ENCODE measurements at places on chromosomes 1 and 21.

GRCh38 chr21:20971296-20971921 is 26.8 kb upstream of the NCAM2 start:
- no peak for DNase-seq

DNA sequence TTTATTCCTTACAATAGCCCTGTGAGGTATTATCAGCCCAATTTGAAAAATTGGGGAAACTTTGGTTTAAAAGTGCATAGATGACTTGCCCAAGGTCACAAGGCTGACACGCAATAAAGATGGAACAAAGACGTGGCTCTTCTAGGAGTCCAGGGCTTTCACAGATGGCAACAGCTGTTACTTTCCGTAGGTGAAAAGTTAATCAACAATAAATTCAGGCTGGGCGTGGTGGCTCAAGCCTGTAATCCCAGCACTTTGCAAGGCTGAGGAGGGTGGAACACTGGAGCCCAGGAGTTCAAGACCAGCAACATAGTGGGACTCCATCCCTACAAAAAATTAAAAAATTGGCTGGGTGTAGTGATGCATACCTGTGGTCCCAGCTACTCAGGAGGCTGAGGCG is 87.8 kb upstream of the ATF3 start:
- DNase-seq = no peak

GRCh38 chr1:30264672-30265025 is 458.7 kb downstream of the MATN1 start:
- DNase-seq = no peak

DNA sequence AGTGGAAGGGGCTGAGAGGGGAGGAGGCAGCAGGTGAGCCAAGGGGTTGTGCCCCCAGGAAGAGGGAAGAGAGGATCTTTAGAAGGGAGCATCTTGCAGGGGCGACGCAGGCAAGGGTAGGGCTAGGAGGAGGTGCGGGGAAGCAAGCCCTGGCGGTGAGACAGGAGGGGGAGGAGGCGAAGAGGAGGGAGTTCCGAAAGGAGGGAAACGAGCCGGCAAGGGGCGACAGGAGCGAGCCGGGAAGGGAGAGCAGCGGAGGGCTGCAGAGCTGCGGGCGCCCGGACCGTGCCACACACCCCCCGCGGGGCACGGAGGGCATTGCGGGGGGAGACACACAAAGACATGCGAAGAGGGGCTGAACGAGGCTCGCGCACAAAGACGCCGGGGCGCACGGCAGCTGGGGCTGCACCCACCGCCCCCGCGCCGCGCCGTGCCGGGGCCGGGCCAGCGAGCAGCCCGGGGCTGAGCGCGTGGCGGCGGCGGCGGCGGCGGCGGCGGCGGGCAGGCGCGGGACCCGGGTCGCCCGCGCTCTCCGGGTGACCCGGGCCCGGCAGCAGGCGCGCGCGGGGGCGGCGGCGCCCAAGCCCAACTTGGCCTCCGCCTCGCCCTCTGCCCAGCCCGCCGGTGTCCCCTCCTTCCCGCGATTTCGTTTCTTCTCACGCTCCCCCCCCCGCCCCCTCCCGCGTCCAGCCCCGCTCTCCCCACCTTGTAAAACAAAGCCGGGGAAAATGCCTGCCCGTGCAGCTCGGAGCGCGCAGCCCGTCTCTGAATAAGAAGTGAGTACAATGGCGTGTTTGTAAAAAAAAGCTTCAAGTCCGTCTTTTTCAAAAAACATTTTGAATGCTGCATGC is at the start of gene KCNK2:
Gene KCNK2 (plus strand): TSS at position 206 of the 851 bp plus-strand sequence. CDS start 649 bp downstream, outside the sequence.
- no peak for DNase-seq

DNA sequence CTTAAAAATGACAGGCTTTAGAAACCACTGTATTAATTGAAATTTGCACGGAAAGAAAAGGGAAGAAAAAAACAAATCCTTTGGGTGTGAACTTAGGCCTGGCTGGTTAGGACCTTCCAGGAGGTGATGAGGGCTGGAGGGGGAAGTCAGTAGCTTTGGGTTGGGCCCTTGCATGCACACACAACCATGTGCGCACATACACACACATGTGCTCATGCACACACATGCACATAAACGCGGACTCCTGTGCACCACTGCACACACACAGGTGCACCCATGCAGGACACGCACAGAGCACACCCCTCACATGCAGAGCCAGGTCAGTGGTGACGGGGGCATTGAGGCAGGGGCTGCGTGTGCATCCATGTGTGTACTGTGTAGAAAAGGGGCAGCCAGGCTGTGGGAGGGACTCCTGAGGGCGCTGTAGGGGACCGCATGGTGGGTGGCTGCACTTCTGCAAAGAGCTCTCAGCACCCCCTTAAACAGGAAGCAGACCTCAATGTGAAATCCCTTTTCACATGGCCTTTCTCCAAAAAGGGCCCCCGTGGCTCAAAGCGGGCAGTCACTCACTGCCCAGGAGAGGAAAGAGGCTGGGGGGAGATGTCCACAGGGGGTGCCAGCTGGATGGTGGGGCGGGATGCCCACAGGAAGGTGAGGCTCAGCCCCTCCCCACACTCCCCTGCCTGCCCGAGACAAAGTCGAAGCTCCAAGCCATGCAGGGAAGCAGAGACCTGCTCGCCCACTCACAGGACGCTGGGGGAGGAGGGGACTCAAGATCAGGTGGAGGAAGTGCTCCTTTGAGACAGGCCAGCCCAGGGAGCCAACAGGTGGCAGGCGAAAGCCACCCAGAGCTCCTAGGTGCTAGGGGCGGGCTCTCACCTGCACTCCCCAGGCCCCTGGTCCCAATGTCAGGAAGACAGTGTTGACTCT is 95.2 kb downstream of the ITPKB start:
- no peak for DNase-seq

DNA sequence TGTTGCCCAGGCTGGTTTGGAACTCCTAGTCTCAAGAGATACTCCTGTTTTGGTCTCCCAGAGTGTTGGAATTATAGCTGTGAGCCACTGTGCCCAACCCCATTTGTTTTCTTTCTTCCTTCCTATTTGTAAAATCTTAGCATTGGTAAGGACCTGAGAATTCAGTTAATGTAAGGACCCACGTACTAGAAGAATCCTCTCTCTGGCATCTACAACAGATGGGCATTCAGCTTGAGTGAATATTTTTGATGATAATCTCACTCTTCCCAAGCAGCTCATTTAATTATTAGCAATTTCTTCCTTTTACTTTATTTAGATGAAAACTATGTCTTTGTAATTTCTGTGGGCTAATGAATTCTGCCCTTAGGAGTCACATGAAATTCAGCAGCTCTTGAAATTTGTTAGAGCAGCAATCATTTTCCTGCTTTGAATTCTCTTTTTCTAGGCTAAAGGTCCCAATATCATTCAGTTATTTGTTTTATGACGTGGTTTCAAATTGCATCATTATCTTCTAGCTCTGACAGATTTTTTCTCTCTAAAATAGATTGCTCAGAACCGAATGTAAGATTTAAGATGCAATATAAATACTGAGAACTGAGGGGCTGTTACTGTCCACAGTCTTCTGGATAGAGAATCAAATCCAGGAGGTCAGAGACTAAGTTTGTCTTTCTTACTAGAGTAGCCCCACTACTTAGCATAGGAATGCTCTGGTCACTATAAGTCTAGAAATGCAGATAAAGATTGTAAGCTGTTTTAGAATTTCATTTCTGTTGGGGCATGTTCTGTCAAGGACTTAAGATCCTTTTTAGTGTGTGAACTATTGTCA is 59.4 kb downstream of the EPB41 start:
- no peak for DNase-seq

- no peak for DNase-seq
Observed at GRCh38 chr1:175744305-175744704, 910 bp upstream of the TNR start.
